ENCODE measurements at places on chromosomes 7 and 10.

GRCh38 chr7:37216156-37216852, 232.4 kb downstream of the ELMO1 start:
- no peak for DNase-seq

DNA sequence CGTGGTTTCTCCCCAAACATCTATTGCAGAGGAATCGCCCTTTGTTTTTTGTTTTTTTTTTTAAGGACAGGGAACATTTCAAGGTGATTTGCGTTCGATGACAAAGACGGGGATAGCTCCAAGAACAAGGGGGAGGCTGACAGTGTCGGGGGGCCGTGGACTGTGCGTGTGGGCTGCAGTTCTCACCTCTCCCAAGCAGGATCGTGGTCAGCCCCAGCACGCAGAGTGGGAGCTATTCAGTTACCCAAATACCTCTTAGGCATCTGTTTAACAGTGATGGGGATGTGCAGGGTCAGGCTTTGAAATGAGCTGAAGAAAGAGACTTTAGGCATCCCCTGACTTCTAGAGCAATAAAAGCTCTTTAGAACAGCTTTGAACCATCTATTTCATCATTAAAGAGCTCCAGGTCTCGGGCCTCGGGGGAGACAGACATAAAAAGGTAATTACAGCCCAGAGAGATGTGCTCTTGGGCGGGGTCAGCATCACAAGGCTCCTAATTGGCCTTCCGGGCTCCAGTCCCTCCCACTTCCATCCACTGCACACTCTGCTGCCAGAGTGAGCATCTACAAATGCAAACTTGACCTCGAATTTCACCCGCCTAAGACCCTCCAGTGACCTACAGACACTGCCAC, 97.3 kb downstream of the MYL10 start:
- no peak for DNase-seq

DNA sequence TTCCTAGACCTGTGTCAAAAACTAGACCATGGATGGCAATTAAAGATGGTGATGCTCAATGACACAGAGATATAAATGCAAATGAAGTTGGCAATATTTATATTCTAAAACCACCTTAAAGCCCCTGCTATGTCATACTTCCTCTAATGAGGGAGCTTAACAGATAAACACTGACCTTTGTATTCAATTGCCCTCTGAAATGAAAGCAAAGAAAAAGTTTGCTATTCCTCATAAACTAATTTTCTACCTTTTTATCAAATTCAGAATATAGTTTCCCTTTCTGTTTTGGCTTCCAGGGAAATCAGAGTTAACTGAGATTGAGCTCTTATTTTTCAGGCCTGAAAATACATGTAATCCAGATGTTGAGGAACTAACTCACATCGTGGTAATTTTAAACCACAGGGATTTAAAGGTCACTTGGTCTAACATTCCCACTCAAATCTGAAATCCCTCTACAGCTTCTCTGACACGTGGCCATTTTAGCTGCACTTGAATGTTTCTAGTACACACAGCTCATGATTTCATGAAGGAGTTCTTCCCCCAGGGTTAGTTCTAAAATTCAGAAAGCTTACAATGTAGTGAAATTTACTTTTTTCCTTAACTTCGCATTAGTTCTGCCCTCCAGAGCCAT, 37.9 kb upstream of the ABCB5 start:
- no peak for DNase-seq

DNA sequence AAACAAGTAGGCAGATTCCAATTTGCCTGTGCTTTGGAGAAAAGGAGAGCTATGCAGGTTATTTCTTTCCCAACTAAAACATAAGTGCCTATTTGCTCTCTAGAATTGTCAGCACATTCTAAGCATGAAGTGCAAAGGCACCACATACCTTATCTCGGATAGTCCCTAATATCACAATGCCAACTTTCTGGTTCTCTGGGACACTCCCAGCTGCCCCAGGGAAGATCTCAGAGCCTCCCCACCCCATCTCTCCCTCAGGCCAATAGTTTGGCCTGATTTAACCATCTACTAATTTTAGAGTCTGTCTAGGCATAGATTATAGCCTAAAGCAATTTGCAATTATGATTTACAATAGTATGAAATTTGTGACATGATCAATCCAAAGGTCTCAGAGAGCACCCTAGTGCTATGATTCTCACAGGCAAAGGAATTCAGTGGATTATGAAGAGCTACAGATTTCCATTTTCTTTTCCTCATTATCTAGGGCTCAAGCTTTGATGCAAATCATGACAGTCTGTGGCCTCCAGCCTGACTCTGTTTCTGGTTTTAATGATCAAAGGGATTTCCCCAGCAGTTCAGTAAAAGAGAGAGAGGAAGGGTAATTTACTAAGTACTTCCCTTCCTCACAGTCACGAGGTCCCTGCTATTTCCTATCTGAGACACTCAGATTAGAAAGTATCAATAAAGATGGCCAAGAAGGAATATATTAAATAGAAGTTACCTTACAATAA, 29.0 kb upstream of the IL6 start:
- DNase-seq, result no peak

- no peak for DNase-seq
These were observed 63.1 kb downstream of the ZNRF2 start for GRCh38 chr7:30347226-30348082.

DNA sequence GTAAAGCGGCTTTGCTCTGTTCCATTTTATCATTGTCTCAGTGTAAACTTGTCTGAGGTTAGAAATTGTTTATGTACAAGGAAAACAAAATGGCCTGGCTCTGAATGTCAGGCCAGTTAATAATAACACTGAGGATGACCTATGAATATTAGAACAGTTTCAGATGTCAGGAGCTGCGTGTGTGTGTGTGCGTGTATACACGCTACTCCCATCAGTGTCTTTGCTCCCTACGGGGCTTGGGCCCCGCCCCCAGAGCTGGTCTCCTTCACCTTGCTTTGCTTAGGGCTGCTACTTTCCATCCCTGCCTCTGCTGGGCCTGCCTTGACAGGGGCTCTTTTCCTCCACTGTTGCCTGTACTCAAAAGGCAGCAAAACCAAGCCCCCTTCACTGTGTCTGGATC, 142.3 kb upstream of the BET1 start:
- no peak for DNase-seq

GRCh38 chr7:47724335-47724982, 142.5 kb upstream of the TNS3 start:
- peak; percentile 83 for DNase-seq

GRCh38 chr7:96219378-96220130, 102.3 kb downstream of the SLC25A13 start:
- peak; percentile 67 for DNase-seq

- no peak for DNase-seq
These were observed 38.6 kb upstream of the ZMIZ2 start for GRCh38 chr7:44709945-44710596.
